ENCODE measurements at places on chromosomes 1 and 21.

- no peak for DNase-seq
These were observed 218.7 kb upstream of the COA6 start for GRCh38 chr1:234154320-234155251.

- no peak for DNase-seq
These were observed 98.6 kb upstream of the LPGAT1 start for GRCh38 chr1:211928993-211929637.

DNA sequence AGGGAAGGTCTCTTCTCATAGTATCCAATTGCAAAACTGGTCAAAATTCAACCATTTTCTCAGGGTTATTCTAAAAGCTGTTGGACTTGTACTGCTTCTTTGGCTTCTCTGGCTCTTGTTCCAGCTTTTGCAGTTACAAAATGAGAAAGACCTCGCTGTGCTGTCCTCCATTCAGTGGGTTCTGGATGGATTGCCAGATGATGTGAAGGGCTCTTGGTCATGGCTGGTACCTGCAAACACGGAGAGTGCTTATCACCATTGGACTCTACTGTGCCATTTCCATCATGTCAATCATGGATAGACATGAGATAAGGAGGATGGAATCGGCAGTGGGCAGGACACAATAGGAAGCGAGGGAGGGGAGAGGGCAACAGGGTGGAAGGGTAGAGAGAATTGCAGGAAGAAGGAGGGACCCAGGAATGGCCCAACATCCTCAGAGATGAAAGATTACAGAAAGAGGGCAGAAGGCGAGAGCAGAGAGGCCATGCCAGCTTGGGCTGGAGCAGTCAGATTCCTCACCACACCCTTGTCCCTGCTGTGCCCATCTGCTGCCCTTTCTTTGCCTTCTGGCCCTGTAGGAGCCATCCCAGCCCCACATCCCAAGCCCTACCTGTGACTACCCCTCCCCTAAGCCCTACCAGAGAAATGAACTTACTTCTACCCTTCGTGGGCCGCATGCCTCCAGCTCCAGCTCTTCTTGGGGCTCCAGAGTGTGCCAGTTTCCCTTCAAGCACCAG is 70.3 kb downstream of the HIVEP3 start:
- DNase-seq, result no peak

- DNase-seq, result no peak
These were observed 140.1 kb downstream of the MACF1 start for GRCh38 chr1:39344394-39345154.

GRCh38 chr1:85617633-85618100 is 37.1 kb downstream of the CCN1 start:
- no peak for DNase-seq

DNA sequence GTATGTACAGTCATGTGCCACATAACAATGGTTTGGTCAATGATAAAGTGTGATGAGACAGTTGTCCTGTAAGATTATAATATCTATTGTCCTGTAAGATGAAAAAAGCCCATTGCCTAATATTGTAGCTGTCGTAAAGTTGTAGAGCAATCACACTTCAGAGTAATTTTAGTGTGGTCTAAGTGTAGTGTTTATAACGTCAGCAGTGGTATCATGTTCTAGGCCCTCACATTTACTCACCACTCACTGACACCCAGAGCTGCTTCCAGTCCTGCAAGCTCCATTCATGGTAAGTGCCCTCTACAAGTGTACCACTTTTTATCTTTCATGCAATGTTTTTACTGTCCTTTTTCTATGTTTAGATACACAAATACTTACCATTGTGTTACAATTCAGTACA is 259.9 kb upstream of the RAB4A start:
- no peak for DNase-seq

- DNase-seq, result no peak
These were observed 3.9 kb upstream of the IL10 start for GRCh38 chr1:206776229-206776628.

DNA sequence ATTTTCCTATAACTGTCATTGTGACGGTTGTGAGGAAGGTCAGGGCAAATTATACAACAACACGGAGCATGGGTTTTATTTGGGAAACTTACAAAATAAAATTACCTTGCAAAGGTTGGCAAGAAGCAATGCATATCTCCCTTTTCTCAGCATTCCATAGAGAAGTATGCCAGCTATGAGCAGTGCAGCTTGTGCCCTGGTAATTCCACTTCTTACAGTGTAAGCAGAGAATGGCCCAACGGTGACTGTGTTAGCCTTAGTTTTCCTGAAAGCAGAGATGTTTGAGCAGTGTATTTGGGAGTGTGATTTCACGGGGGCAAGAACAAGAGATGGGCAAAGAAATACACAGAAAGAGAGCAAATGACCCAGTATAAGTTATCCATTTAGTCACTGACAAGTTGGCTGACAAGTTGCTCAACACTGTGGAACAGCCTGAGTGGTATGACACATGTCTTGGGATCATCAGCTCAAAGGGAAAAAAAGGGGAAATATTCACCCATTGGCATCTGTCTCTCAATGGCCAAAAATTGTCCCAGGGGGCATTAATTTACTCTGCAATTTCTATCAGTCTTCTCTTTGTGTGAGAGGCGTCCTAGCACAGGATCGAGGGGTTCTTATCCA is 210.9 kb upstream of the NRIP1 start:
- DNase-seq, result no peak

DNA sequence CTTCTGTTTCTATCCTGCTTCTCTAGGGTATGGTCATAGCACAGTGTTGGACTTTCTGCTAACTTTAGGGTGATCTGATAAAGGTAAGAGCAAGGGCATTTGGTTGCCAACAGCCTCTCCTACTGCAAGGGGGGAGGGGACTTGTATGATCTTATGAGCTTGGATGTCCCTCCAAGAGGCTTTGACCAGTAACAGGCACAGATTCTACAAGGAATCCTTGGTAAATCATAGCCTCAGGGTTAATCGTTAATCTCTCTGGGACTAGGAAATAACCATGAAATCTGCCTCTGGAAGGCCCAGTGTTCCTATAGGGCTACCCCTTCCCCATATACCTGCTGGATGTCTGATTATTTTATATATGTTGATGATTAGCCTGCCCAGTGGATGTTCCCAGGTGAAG is 134.8 kb upstream of the TNFSF4 start:
- DNase-seq, result no peak

GRCh38 chr1:114718661-114719423 is 2.3 kb upstream of the NRAS start:
- DNase-seq, result no peak

DNA sequence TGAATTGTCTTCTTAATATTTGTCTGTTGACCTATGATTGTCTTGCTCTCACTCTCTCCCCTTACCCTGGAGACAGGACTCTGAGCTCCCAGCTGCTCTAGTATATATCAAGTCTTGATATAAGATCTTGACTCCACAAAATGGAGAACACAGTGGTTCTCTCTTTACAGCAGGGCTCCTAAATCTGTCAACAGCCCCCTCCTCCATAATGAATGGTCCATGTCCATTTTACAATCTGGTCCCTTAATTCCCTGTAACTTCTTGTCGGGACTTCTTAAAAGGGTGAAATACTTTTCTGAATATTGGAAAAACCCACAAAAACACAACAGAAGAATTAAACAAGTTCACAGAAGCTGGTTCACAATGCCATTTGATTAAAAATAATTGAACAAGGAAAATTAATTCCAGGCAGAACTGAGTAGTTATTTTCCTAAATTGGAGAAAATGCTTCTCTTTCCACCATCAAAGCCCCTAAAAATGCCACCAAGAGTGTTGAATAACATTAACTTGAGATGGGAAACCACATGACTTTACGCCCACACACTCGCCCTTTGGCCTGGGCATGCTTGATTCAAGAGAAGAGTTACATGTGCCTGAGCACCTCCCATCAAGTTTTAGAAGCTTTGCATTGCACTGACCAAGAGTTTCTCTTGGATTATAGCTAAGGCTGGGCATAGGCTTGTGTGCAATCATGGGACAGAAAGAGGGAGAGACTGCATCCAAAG is 109.8 kb downstream of the TOMM20 start:
- DNase-seq, result no peak

DNA sequence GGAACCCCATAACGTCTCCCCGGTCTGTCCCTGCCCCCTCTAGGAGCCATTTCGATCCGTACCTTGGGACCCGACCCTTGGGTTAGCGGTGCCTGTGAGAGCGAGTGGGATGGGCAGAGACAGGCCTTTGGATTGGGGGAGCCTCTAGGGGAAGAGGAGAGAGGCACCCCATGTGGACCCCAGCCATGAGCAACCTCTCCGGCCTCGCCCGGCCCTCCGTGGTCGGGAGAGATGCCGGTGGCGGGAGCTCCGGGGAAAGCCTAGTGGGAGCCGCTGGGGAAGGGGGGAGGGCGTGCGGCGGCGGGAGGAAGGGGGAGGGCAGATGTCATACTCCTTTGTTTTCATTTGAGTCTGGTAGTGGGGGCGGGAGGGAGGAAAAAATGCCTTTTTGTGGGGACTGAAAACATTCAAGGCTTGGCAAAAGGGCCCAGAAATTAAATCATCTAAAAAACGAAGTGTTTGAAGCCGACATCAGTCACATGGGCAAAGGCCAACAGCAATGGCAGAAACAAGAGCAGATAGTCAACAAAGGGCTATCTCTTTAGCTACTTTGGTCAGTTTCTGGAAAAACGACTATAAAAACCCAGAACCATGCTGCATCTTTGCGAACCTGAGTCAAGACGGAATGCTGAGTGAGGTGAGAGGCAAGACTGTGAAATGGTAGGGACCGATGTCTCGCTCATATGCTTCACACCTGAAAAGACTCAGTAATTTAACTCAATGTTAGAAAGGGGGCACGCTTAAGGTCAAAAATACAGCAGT is 758 bp downstream of the PTBP2 start:
- no peak for DNase-seq

DNA sequence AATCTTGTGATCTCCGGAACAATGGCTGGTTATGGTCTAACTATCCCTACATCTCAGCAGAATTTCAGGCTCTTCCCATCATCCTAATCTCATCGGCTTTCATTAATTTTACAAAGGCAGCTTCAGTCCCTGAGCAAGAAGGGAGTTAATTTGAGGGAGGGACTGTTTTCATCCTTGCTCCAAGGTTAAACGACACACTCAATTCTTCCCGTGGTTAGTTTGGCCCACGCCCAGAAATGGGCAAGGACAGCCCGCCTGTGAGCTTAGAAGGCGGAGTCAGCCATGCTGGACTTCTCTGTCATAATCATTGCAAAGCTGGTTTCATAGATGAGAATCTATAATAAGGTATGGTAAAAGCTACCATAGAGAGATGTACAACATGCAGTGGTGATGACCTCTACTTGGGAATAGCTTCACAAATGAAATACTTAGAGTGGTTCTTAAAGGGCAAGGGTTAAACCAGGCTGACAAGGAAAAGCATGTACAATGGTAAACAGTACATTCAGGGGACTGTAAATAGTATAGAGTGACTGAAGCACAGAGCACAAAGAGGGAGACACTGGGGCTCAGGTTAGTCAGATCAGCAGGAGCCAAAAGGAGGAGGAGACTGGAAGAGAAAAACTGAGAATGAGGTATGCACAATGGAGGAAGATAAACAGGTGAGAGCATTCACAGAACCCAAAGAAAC is 108.8 kb downstream of the SMYD3 start:
- no peak for DNase-seq

- DNase-seq, result no peak
These were observed 415.0 kb downstream of the HLX start for GRCh38 chr1:221294242-221294641.

GRCh38 chr1:10947181-10947580 is 65.3 kb upstream of the TARDBP start:
- no peak for DNase-seq

GRCh38 chr1:60571811-60572210 is 498.2 kb upstream of the C1orf87 start:
- no peak for DNase-seq

DNA sequence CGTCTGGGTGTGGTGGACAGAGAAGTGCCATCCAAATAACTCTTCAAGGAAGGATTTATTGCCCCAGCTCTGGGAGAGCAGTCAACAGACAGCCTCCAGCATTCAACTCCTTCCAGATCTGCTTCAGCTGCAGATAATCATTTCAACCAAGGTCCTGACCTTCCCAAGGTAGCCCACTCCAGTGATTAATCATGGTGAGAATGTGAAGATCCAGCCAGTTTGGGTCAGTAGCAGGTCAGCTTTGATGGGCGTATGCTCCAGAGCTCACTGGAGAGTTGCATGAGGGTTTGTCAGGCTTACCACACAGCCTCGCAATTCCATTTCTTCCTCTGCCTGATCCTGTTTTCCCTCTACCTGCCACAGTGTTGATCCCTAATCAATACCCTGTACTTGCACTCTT is 214.5 kb upstream of the ZRANB2 start:
- no peak for DNase-seq

DNA sequence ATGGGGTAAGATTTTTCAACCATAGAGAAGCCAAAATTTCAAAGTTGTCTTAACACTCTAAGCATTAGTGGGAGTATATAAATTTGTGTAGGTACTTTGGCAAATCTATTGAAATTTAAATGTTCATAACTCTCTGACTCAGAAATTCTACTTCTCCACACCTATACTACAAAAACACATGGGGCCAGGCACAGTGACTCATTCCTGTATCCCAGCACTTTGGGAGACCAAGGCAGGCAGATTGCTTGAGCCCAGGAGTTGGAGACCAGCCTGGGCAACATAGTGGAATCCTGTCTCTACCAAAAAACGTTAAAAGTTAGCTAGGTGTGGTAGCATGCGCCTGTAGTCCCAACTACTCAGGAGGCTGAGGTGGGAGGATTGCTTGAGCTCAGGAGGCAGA is 41.3 kb upstream of the RAVER2 start:
- no peak for DNase-seq

DNA sequence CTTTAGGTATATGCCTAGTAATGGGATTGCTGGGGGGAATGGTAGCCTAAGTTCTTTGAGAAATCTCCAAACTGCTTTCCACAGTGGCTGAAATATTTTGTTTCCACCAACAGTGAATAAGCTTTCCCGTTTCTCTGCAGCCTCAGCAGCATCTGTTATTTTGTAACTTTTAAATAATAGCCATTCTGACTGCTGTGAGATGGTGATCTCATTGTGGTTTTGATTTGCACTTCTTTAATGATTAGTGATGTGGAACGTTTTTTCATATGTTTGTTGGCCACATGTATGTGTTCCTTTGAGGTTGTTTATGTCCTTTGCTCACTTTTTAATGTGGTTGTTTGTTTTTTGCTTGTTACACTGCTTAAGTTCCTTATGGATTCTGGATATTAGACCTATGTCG is 237.4 kb downstream of the CENPF start:
- DNase-seq, result no peak

DNA sequence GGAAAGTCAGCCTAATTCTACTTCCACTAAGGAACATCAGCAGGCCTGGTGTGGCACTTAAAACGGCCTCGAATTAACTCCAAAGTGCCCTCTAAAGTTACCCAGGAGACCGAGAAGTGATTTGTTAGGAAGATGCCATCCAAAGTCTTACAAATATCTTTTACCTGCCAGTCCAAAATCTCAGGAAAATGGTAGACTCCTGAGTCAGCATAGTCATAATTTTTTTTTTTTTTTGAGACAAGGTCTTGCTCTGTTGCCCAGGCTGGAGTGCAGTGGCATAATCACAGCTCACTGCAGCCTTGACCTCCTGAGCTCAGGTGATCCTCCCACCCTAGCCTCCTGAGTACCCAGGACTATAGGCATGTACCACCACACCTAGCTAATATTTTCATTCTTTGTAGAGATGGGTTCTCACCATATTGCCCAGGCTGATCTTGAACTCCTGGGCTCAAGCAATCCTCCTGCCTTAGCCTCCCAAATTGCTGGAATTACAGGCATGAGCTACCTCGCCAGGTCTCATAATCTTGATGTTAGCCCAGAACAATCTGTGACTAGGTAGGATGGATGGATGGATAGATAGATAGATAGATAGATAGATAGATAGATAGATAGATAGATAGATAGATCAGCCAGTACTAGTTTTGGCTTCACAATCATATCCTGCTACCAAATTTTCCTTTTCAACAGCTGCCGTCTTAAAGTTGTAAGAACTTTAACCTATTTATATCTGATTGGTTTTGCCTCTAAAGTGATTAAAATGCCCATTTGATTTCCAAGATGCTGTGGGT is 25.3 kb upstream of the PPP2R5A start:
- DNase-seq, result no peak

Measured in stimulated activated CD8-positive, alpha-beta memory T cell treated with anti-CD3 and anti-CD28 coated beads, Interleukin-15, amount 100 ng/mL, for 1 hour (primary cell).